ENCODE measurements at places on chromosomes 4 and X.

GRCh38 chrX:153688911-153689590, 1.3 kb downstream of the SLC6A8 start:
- no peak for DNase-seq

GRCh38 chrX:118522230-118522926, 26.8 kb downstream of the DOCK11 start:
- no peak for DNase-seq

- no peak for DNase-seq
Measured at GRCh38 chr4:150005537-150005936, 72.7 kb upstream of the DCLK2 start.

GRCh38 chr4:110128472-110128919, 69.9 kb downstream of the ELOVL6 start:
- no peak for DNase-seq

DNA sequence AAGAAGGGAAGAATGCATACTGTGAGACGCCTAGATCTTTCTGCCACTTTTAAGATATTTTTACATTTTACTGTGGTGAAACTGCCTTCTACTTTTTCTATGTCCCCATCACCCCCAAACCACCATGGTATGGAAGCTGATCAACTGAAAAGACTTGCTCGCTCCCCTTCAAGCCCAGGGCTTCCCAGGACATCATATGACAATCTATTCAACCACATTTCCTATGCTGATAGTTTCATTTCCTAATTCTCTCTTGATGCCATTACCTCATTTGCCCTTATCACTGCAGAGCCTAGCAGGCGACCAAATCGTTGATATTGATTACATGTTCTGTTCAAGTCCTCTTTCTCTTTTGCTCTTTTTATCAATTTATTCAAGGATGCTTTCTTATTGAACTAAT, 40.1 kb upstream of the KLHL34 start:
- DNase-seq, result no peak

GRCh38 chr4:106803083-106803482, 233.0 kb downstream of the DKK2 start:
- no peak for DNase-seq

GRCh38 chr4:5955856-5956255, 62.4 kb downstream of the C4orf50 start:
- no peak for DNase-seq

- no peak for DNase-seq
Measured at GRCh38 chr4:144562019-144562705, 83.8 kb upstream of the HHIP start.

DNA sequence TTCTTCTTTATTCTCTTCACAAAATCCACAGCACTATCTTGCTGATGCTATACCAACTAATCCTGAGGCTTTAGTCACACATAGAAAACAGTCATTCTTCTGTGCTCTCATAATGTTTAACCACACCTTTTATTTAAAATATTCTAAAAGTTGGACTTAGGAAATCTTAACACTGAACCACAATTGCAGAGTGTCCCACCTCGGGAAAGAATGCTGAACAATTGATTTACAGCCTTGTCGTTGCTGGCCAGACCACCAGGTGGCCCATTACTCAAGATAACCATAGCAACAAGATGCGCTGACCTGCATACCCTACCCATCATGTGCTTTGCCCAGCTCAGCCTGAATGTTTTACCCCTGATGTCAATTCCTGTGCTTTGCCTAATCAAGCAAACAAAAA, 100.8 kb downstream of the ARSJ start:
- DNase-seq, result peak; percentile 64

DNA sequence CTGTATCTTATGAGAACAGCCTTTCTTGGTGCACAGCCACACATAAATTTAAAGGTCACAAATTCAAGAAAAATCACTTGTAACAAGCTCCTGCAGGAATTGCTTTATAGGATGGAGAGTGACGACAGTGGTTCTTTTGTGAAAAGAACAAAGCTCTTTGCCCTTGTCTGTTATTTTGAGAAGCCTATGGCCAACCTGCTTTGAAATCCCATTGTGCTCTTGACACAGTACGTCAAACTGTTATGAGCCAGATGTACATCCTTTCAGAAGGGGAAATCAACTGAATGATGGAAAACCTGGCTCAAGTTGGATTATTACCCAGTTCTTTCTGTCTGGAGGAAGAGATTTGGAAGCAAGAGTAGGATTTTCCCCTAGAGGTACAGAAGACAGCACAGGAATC, 1454.2 kb downstream of the ARAP2 start:
- no peak for DNase-seq

- no peak for DNase-seq
Measured at GRCh38 chrX:55778322-55778721, 60.8 kb downstream of the RRAGB start.

- DNase-seq, result no peak
Measured at GRCh38 chrX:154004315-154004714, 15.4 kb downstream of the IRAK1 start.

DNA sequence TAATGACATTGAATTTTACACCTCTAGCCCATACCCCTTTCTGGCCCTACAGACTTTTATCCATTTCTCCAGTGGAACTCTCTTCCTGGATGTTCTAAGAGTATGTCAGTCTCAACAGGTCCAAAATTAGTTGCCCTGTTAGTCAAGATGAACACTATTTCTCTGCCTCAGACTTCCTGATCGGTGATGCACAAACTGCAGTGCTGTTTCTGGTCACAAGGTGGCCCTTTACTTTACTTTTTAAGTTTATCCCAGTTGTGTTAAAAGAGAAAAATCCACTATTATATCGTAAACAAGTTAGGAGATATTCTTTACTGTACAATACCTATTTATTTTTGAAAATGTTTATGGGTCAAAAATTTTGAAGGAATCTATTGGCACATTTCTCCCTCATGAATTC, 13.1 kb downstream of the TCEAL7 start:
- DNase-seq, result no peak

- DNase-seq, result no peak
Measured at GRCh38 chr4:6307891-6308290, 38.2 kb downstream of the WFS1 start.

GRCh38 chrX:64853424-64853823, 122.8 kb downstream of the ZC4H2 start:
- no peak for DNase-seq

DNA sequence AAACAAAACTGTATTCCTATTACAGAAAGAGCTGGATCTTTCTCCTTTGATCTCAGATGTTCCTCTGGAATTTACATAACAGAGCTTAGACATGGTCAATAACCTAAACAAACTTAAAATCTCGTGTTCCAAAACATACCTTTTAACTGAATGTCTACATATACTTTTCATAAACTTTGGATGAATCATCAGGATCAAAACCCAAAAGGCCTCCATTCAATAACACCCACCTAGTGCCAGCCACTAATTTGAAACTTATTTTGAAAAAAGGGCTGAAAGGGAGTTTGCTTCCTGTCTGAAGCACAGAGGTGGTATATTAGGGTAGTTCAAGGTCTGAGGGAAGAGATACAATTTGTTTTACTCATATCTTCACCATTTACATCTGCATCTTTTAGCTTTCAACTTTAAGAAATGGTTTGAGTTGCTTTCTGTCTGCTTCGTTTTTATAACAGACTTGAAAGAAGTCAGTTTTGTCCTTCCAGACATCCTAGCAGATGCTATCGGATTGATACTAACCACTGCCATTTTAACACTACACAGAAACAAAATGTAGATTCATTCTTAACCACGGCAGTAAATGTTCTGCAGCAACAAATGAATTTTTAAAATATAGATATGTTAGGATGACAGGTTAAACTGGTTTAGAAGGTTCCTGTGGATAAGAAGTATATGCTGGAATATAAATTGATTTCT, 242.8 kb upstream of the DKK2 start:
- DNase-seq, result no peak

DNA sequence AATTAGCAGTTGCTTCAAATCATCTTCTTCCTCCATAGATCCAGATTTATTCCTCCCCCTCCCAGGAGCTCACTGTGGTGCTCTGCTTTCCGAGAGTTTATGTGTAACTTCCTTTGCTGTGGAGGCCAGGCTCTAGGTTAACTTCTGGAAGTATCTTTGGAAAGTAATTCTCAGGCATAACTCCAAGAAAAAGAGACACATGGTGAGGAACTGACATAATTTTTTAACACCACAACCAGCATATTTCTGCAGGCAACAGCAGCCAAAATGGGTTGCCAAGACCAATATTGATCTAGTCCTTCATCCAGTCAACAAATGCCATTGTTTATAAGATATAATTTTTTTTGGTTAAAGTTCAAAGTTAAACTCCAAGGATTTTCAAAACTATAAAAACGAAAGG, 114.5 kb upstream of the RBPJ start:
- DNase-seq, result no peak

GRCh38 chr4:7717946-7718490, 221.6 kb downstream of the AFAP1 start:
- DNase-seq, result no peak

GRCh38 chr4:34572026-34572425, 1672.3 kb downstream of the ARAP2 start:
- DNase-seq, result no peak

DNA sequence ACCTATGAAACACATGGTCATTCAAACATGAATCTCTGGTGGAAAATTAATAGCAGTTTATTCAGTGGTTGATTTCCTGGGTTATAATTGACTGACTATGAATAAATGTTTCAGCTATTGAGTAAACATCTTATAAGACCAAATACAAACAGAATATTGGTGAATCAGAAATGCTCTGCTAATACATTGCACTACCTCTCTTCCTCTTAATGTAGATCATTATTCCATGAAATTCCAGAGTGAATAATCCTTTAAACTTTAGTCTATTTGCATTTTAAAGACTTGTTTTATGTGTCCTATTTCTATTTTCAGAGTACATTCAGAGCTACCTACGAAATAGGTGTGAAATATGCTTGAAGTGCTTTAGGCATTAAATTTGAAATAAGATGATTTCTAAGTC, 715.4 kb downstream of the ADGRL3 start:
- no peak for DNase-seq

DNA sequence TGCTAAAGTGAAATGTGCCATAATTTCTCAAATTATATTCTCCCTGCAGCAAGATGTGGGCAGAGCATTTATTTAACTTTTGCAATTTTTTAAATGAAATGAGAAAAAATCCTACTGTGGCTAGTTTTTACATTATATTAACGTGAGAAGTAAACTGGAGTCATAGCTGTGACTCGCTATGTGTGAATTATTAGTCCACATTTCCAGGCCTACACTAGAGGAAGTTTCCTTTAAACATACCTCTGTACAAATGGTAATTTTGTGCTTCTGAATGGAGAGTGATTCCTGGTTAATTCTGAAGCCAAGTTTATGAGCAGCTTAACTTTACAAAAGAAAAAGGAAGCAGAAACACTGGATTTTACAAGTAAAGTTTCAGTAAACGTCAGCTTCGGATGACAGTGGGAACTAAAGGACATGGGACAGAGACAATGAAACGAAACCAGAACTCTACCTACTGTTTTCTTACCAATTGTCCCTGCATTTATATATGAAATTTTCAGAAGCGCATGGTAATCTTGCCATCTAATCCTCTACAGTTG, 72.4 kb downstream of the FBXO8 start:
- DNase-seq, result no peak
